HT1080 (cell line): ENCODE measurements at places on chromosomes 1 and 21.
A peak's percentile ranks its signal among the peaks of the same experiment; 100 is the strongest.

- peak; percentile 7 for DNase-seq
These were observed 22.6 kb upstream of the GBP4 start for GRCh38 chr1:89221341-89221740.

DNA sequence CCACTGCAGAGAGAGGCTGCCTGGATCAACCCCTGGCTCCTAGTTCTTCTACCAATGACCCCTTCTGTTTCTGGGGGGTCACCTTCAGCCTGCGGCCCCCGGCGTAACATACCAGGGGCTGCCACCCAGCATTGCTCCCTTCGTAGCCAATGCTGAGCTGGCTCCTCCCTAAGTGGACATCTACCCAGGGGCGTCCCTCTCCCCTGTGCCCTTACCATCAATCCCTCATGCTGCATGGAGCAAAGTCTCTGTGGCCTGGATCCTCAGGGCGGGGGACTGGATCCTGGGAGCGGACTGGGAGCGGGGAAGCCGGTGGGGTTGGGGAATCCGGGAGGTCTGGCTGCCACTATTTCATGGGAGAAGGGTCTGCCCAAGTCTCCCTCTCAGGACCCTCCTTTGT is 28.6 kb downstream of the TRIM67 start:
- no peak for DNase-seq

DNA sequence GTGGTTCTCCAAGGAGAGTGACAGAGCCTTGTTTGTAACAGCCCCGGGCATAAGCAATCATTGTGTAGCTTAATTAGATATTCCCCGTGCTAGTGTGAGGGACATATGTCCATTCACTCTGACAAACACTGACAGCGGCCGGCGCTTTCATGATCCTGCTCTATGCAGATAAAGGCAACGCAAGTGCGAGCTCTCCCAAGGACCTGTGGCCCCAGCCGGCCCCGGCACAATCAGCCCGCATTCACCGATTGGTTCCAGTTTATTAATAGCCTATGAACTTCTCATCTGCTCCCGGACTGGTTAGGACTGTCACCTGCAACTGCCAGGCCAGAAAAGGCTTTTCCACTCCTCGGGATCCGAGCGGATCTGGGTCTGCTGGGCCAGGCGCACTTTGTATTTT is 18.0 kb upstream of the OLIG1 start:
- no peak for DNase-seq

DNA sequence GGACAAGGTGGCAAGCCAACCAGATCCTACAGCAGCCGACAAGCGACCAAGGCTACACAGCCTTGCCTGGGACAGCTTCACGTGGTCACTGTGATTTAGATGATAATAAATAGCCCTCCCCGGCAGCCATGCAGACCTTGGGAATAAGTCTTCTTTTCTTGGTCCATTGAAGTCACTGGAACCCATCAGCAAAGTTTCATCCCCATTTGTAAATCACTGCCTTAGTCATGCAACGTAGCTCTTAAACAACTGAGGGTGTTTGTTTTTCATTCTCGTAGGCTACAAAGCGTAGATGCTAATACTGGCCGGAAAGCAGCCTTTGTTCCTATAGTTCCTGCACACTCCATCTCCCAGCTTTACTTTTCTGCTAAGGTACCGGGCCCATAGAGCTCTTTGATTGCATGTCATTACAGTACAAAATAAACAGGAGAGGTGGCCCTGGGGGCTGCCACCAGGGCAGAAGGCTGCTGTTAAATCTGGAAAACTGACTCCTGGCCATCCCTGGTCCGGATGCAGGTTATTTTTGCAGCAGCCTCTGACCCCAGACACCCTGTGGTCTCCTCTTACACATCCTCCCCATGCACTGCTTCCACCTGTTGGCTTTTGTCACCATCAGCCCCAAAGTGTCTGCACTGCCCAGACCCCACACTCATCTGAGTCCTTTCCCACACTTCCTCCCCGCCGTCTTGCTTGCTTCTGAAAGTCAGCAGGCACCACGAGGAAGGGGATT is 105.5 kb downstream of the TOMM20 start:
- DNase-seq, result no peak

GRCh38 chr1:920010-920409 is 3.7 kb upstream of the SAMD11 start:
- no peak for DNase-seq

DNA sequence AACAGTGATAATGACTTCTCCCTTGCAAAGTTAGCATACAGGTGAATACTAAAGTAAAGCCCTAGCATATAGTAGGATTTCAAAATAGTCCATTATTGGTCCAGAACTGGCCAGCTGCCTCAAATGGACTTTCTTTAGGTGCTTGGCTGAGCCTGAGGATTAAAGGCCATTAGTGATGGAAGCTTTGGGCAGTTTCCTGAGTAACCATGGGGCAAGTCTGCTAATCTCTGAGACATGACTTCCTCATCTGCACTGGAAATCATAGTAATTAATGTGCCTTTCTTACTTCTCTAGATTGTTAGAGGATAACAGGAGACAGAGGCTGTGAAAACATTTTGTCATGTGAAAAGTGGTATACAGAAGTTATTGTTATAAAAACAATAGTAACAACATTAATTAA is 156.5 kb upstream of the UBE2U start:
- no peak for DNase-seq

GRCh38 chr1:97338347-97338746 is 582.5 kb downstream of the DPYD start:
- DNase-seq, result no peak

- DNase-seq, result no peak
These were observed 75.5 kb downstream of the VAV3 start for GRCh38 chr1:107889524-107889923.

DNA sequence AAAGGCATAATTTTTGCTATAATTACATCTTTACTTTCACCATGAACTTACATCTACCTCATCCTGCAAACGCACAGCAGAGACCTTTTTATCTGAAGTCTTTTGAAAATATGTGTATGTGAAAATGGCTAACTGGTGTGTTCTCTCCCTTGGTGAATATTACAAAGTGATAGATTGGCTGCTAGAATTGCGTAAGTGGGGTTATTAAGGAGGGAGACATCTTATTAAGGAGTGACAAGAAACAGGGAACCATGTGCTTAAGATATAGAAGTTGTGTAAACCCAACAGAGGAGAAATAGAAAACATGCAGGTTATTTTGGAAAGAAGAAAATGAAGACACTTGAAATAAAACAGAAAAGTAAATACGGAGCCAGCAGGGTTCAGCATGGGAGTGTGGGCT is 7.8 kb downstream of the KCNJ15 start:
- DNase-seq, result no peak

GRCh38 chr1:79507770-79508169 is 501.2 kb upstream of the ADGRL4 start:
- DNase-seq, result no peak

DNA sequence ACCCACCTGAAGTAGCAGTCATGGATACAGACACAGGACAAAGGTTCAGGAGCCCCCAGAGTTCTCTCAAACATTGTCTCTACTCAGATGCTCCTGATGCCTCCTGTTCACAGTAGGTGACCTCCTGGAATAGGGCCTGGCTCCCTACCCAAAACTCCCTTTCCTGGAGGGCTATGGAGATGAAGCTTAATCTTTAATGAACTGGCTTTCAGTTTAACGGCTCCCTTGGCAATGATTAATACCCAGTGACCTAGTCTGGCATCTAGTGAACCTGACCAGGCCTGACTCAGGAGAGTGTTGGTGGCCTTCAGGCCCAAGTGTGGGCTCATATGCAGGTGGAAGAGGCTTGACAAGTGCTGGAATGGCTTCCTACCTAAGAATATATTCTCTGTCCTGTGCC is 65.2 kb upstream of the TRABD2B start:
- DNase-seq, result no peak

- peak; percentile 31 for DNase-seq
These were observed 1.8 kb upstream of the FABP3 start for GRCh38 chr1:31374511-31375196.

DNA sequence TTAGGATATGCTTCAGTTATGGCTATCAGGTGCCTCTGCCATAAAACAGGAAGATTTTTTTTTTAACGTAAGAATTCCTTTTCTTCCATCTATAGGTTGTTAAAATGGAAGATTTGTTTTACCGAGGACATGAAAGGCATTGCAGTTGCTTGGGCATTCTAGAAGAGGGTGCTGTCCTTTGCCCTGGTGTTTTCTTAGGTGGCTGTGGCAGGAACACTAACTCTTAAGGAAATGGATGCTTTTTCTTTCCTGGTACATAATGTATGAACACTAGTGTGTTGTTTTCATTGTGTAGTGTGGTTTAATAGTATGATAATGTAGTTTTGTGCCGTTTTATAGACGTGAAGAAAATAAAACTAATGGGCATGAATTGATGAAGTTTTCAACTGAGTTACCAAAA is 47.2 kb downstream of the UCK2 start:
- DNase-seq, result no peak

DNA sequence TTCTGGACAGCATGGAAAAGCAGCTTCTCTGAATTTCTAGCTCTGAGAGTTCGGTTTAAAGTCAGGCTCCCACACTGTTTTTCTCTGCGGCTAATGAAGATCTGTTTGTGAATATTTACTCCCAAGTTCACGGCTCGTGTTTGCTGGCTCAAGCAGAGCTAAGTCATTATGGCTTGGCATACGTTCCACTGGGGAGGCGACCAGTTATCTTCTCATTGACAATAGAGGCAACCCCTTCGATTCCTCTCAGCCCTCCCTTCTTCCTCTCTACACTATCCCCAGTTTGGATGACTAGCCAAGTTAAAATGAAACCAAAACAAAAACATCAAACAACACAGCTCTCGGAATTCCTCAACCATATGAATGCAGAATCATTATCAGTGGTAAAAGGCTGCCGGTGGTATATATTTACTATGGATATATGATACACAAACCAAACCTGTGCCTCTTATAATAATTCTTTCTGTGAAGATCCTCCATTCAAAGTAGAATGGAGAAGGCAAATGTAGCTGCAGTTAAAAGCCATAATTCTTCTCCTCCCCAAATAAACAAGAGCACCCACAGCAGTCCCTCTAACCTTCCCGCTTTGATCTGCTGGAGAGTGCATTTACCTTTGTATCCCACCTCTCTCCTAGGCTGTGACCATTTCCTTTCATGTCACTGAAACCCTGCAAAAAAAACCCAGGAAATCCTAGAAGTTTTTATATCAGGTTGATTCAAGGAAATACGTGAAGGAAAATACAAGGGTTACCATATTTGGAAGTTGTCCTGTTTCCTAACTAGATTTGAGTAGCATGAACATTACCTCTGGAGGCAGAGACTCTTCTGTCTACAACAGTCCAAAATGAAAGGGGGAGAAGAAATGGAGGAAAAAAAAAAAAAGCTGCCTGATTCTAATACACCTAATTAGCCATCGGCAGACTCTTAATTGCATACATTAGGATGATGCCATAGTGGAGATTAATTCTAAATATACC is 108.3 kb upstream of the USH2A start:
- peak; percentile 35 for DNase-seq

DNA sequence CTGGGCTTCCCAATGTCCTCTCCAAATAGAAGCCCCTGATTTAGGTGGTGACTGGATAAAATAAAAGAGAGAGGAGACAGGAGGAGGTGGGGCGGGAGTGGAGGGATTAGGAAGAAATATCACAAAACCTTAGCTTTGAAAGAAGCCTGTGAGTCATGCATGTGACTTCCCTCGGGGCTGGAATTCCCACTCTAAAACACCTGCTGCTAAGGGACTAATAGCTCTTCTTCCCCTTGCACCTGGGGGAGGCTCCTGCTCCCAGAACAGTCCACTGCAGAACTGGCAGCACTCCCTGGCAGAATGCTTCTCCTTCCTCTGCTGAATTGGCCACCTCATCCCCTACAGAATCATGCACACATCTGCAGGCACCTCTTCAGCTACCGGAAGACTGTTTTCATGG is 207.2 kb downstream of the ATG4C start:
- no peak for DNase-seq

DNA sequence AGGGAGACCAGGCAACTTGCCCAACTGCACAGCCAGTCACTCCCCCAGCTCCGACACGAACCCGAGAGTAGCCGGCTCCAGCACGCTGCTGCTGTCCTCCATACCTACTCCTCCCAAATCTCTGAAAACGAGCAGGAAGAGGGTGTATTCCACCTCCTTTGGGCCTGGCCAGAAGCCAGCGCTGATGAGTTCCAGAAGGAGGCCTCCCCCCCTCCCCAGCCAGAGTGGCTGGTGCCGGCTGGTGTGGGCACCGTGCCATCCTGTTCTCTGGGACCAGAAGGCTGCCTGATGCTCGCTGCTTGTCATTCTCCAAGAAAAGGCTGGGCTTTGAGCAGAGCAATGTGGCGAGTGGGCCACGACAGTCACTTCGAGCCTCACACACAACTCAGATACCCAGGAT is 22.2 kb downstream of the KCNN3 start:
- DNase-seq, result no peak

DNA sequence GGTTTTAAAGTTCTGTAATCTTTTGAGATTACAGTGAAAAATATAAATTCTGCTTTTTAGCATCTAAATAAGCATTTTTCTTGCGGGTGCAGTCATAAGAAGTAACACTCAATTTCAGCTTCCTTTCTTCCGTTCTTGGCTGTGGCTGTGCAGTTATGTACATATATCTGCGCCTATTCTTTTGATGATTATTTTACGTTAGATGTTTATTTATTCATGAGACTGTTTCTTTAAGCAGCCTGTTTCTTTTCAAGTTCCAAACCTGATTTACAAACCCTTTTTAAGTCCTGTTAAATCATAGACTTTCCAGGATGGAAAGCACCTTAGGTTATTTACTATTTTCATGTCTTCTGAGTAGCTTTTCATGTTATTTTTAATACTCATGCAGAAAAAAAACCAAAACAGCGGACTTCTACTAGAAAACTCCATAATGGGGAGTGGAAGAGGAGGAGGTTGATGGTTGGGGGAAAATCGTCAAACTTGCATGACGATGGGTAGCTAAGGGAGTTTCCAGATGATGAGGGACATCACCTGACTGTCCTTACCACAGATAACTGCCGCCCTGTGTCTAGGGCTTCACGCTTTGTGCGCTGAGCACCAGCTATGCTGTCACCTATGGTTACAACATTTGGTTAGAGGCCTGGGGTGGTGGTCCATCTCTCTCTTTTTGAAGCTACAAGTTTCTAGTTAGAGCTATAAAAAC is 2.6 kb downstream of the PRDM2 start:
- no peak for DNase-seq

- DNase-seq, result no peak
These were observed 8.8 kb downstream of the PRXL2B start for GRCh38 chr1:2595261-2595811.

- DNase-seq, result peak; percentile 80
These were observed 7.4 kb downstream of the CHI3L2 start for GRCh38 chr1:111234866-111235265.

DNA sequence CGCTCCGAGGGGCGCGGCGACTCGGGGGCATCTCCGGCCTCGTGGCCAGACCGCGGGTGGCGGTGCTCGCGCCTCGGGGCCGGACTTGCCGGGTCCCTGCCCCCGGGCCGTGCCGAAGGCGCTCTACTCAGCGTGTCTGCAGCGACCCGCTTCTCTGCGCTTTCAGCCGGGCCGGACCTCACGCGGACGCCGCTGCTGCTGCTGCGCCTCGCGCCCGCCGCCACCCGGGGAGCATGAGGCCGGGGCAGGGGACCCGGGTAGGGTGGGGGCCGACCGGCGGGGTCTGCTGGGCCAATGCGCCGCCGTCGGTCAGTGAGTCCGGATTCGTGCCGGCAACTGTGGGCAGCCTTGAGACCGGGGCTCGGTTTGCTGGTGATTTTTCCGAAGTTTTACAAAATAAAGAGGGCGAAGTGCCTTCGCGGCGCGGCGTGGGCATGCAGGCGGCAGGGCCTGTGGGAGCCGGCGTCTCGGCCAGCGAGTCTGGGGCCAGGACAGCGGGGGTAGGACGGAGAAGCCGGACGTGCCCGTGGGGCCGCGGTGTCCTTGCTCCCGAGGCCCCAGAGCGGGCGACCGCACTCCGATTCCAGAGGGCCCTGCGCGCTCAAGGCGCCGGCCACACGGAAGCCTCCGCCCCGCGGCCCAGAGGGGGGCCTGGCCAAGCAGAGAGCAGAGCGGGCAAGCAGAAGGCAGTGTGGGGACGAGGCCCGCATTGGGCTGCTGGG is 749 bp downstream of the FAM163A start:
- DNase-seq, result no peak
